ENCODE measurements at places on chromosomes 1 and 21. TPM values are rescaled to one million over a fixed set of nuclear protein-coding genes. Genes with fewer than 3 reads are reported as not detected.

The PADI2 gene
- total RNA-seq: 0.25 TPM

The CHD5 gene
- total RNA-seq: 0.34 TPM

The WDR64 gene
- total RNA-seq: not detected

- no peak overlapping the region for H3K27ac ChIP-seq
- no peaks in the 10 kb centered on the region for H3K4me1 ChIP-seq
- DNase-seq: no peak
- H3K27me3 ChIP-seq: no peaks in the 10 kb centered on the region
These were observed 31.9 kb downstream of the FAM163A start for GRCh38 chr1:179775009-179775408.

GRCh38 chr1:116475850-116476218 is 95.0 kb downstream of the CD58 start:
- H3K27me3 ChIP-seq: no peaks in the 10 kb centered on the region
- no peak overlapping the region for H3K27ac ChIP-seq
- H3K36me3 ChIP-seq: no peaks in the 10 kb centered on the region
- no peak overlapping the region for H3K4me3 ChIP-seq

- H3K4me1 ChIP-seq: no peaks in the 10 kb centered on the region
- DNase-seq: no peak
- no peaks in the 10 kb centered on the region for H3K36me3 ChIP-seq
- no peak overlapping the region for H3K4me3 ChIP-seq
- H3K27ac ChIP-seq: no peak overlapping the region
These were observed 199.5 kb downstream of the LRRIQ3 start for GRCh38 chr1:73998348-73998959.

DNA sequence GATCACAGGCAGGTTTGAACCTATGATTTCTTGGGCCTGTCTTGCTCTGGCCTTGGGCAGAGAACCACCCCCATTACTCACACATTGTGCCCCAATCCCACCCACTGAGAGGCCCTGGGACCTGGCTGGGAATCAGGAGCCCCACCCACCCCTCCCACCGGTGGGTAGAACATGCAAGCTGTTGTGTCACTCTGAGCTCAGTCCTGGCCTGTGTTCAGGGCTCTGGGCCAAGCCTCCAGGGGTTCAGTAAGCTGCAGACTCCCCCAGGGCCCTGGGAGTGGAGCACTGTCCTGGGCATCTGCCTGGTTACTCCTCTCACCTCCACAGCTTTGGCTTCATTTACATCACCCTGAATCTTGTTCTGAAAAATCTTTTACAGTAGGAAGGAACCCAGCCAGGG is 270.5 kb downstream of the RRAGC start:
- no peak overlapping the region for H3K4me3 ChIP-seq
- DNase-seq: no peak
- no peaks in the 10 kb centered on the region for H3K27me3 ChIP-seq

- DNase-seq: no peak
- H3K27ac ChIP-seq: no peak overlapping the region
- H3K4me1 ChIP-seq: no peaks in the 10 kb centered on the region
- H3K4me3 ChIP-seq: no peak overlapping the region
- H3K27me3 ChIP-seq: no peaks in the 10 kb centered on the region
These were observed 225.7 kb upstream of the KCNK2 start for GRCh38 chr1:214856843-214857242.

DNA sequence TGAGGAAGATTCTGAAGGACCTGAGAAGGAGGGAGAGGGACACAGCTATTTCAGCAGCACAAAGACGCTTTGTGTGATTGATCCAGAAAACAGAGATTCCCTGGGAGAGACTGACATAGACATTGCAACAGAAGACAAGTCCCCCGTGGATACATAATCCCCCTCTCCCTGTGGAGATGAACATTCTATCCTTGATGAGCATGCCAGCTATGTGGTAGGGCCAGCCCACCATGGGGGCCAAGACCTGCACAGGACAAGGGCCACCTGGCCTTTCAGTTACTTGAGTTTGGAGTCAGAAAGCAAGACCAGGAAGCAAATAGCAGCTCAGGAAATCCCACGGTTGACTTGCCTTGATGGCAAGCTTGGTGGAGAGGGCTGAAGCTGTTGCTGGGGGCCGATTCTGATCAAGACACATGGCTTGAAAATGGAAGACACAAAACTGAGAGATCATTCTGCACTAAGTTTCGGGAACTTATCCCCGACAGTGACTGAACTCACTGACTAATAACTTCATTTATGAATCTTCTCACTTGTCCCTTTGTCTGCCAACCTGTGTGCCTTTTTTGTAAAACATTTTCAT is 161.3 kb upstream of the SGIP1 start:
- H3K36me3 ChIP-seq: peaks cover 54% of the 10 kb centered on the region
- no peak for DNase-seq
- H3K4me1 ChIP-seq: peaks cover 60% of the 10 kb centered on the region
- no peaks in the 10 kb centered on the region for H3K27me3 ChIP-seq

- peaks cover 7% of the 10 kb centered on the region for H3K4me1 ChIP-seq
- H3K36me3 ChIP-seq: no peaks in the 10 kb centered on the region
- no peak overlapping the region for H3K27ac ChIP-seq
- no peaks in the 10 kb centered on the region for H3K27me3 ChIP-seq
- no peak overlapping the region for H3K4me3 ChIP-seq
- no peak for DNase-seq
These were observed 125.0 kb upstream of the JUN start for GRCh38 chr1:58908561-58909560.

GRCh38 chr1:55117941-55118340 is 78.6 kb downstream of the PCSK9 start:
- peaks cover 74% of the 10 kb centered on the region for H3K36me3 ChIP-seq
- H3K27ac ChIP-seq: no peak overlapping the region
- DNase-seq: no peak
- no peaks in the 10 kb centered on the region for H3K27me3 ChIP-seq
- H3K4me1 ChIP-seq: no peaks in the 10 kb centered on the region

DNA sequence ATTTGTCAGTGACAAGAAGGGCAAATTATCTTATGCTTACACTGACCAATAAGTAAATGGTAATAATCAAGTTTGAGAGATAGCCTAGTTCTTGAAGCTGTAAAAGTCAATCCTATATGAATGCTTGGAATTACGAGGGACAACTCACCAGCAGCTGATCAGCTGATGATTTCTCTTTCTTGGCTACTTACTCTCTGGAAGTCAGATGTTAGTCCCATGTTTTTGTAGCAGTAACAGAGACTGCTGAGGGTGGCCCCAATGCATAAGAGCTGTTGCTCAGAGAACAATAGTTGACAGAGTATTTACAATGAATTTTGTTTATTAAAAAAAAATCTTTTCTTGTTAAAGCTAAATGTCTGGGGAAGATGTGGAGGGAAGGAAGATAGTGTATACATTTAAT is 39.3 kb downstream of the CD160 start:
- H3K4me1 ChIP-seq: no peaks in the 10 kb centered on the region
- no peak for DNase-seq
- no peak overlapping the region for H3K4me3 ChIP-seq
